ENCODE measurements at places on chromosomes 4 and X.

DNA sequence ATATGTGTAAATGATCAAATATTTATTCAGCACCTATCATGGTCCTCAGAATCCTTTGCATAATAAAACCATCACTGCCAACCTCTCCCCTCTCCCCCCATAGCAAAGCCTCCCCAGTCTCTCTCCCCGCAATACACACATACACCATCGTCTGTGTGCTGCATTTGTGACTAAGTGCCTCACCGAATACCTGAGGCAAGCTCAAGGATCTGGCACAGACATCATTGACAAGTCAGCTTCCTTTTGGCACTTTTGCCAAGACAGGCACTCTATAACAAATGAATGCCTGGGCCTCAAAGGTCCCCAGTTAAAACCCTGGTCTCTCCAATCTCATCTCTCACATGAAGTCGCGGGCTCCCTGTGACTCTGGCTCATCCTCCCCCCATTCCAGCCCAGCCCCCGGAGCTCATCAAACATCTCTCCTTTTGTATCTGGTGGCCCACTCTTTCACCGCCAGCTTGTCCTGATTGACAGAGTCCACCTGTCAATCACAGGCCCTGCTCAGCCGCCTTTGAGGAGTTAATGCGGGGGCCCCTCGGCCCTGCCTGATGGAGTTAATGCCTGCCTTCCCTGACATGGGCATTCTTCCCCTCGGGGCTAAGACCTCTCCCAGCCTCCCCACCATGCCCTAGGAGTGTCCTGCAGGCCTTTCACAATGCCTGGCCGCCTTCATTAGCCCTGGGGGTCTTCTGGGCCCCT, 135.8 kb upstream of the ATP6AP2 start:
- no peak for DNase-seq

GRCh38 chrX:148609515-148610327, 109.3 kb downstream of the AFF2 start:
- no peak for DNase-seq

- no peak for DNase-seq
Observed at GRCh38 chrX:148610328-148610698, 109.9 kb downstream of the AFF2 start.

DNA sequence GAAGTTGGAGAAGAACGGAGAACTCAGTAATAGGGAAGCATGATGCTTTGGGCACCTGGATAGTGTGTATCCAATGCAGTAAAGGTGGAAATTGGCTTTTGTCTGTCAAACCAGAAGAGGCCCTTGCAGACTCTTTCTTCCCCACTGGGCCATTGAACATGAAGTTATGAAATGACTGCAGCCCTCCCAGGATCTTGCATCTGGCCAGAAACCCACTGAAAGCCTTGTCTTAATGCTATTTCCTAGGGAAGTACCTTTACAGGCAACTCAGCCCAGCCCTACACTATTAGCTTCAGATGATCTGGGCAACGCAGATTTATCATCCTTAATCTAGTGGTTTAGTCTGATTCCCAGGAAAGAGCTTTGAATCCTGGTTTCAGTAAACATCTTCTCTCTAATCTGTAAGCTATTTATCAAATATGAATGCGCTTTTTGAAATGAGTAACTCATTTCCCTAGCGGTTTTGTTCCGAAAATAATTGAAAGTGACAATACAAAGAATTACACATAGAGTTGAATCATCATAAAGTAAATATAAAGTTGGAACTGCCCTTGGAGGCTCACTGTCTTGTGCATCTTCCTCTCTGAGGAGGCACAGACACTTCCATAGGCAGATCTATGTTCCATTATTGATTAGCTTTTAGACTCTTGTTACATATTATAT, 464.1 kb downstream of the IDS start:
- DNase-seq: no peak

- DNase-seq: no peak
Observed at GRCh38 chrX:129403974-129404669, 119.2 kb downstream of the SMARCA1 start.

- no peak for DNase-seq
Observed at GRCh38 chr4:146245246-146245645, 30.9 kb downstream of the REELD1 start.

GRCh38 chr4:55407119-55407518, 11.4 kb downstream of the TMEM165 start:
- no peak for DNase-seq

GRCh38 chr4:155878611-155879010, 12.5 kb upstream of the ASIC5 start:
- no peak for DNase-seq

DNA sequence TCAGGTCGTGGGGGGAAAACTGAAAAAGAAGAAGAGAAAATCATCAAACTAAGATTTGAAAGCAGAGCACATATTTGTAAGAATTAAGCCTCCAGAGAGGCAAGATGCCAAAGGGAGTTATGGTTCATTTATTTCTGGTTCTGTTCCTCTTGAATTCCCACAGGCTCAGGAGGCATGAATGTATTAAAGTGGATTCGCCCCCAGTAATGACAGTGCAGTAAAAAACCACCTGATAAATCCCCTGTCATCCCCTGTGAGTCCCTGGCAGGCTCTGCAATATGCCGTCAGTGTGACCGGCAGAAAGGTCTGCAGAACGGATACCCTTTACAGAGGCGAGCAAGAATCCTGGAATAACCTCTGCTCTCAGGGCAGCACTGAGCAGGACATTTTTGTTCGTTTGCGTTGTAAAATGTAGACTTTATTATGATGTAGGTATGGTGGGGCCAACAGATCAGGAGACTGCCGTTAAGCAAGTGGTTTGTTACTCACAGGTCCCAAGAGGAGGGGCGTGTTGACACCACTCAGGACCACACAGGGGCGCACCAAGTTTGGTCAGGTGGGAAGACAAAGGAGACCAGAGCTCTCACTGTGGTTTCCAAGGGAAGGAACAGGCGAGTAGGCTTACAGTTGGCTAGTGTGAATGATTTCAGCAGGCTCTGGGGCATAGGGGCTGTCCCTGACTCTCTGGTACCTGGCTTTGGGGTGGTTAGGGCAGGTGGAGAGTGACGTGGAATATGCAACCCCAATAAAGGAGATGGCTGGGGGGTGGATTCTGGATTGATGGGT, 75.3 kb downstream of the DHRSX start:
- DNase-seq: no peak

- no peak for DNase-seq
Observed at GRCh38 chr4:153528705-153529485, 62.7 kb downstream of the TMEM131L start.
